WTC11 (cell line): ENCODE measurements at places on chromosomes 5 and 9.

GRCh38 chr5:179411161-179411841, 66.0 kb upstream of the ADAMTS2 start:
- H3K27me3 ChIP-seq: no peaks in the 10 kb centered on the region
- H3K4me1 ChIP-seq: no peaks in the 10 kb centered on the region
- no peaks in the 10 kb centered on the region for H3K36me3 ChIP-seq
- DNase-seq: no peak
- H3K4me3 ChIP-seq: no peak overlapping the region

DNA sequence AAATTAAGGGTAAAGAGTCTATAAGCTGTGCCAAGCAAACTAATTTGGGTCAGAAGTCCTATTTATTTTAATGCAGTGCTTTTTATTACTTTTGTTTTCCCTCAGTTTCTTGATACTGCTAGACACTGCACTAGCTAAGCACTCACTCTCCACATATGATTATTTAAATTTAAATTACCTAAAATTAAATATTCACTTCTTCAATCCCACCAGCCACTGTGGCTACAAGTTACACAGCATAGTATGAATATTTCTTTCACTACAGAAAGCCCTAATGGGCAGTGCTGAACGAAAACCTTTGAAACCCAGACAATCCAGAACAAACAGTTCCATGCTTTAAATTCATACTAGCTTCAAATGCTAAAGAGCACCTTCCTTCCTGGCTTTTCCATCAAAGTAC, 23.6 kb downstream of the ABHD17B start:
- DNase-seq: no peak
- no peak overlapping the region for H3K4me3 ChIP-seq
- no peaks in the 10 kb centered on the region for H3K27me3 ChIP-seq
- peaks cover 39% of the 10 kb centered on the region for H3K4me1 ChIP-seq
- peak overlapping the region; percentile 55 for H3K27ac ChIP-seq

- peaks cover 18% of the 10 kb centered on the region for H3K36me3 ChIP-seq
- no peaks in the 10 kb centered on the region for H3K27me3 ChIP-seq
- H3K4me1 ChIP-seq: peaks cover 27% of the 10 kb centered on the region
- no peak overlapping the region for H3K4me3 ChIP-seq
Observed at GRCh38 chr5:51227963-51228470, 155.2 kb upstream of the ISL1 start.

DNA sequence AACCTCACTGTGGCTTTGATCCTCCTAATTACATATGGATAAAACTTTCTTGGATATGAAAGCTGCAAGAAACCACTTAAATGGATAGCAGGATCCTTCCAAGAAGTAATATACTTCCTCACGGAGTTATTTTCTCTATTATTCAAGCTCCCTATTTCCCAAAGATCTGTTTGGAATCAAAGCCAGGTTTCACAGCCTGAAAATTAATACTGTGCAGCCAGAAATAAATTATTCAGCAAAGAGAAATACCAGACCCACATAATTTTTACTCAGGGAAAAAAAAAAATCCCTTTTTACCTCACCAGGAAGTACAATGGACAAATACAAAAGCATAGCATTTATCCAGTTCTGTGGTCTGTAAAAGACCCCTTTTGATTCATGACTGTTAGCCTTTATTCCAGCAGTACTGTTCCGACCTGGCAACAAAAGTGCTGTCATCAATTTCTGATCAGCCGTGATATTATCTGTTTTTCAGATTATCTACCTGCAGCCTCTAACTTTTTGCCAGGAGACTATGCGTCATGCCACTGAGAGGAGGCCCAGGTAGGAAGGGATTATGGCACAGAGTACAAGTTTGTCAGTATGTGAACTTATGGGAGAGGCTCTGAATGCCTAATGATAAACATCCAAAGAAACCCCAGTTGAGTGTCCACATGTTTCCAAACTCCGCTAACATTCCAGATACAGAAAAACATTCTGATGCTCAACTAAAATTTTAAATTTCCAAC, 57.0 kb downstream of the FBN2 start:
- H3K4me1 ChIP-seq: no peaks in the 10 kb centered on the region
- H3K27ac ChIP-seq: no peak overlapping the region
- no peaks in the 10 kb centered on the region for H3K27me3 ChIP-seq
- no peak for DNase-seq
- no peak overlapping the region for H3K4me3 ChIP-seq

GRCh38 chr5:74540622-74541021, 99.9 kb downstream of the ENC1 start:
- H3K27ac ChIP-seq: peak overlapping the region; percentile 88
- DNase-seq: no peak
- no peak overlapping the region for H3K4me3 ChIP-seq
- no peaks in the 10 kb centered on the region for H3K36me3 ChIP-seq
